ENCODE measurements at places on chromosomes 7 and 10.

DNA sequence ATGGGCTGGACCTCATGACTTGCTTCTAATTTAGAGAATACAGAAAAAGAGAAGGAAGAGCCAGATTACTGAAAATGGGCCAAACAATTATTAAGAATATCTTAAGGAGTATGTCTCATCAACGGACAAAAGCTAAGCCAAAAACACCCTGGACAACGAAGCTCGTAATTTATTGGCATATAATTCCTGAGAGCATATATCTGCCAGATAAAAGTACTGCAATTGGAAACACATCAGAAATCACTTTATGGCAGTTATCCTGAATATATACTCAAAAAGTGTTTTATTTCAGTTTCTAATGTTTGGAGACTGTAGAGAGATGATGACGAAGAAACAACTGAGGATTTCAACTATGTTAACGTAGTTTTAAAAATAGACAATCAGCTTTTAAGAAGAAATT, 211.8 kb downstream of the CSTF2T start:
- DNase-seq: no peak

- no peak for DNase-seq
Measured at GRCh38 chr10:66214721-66215404, 711.0 kb upstream of the LRRTM3 start.

DNA sequence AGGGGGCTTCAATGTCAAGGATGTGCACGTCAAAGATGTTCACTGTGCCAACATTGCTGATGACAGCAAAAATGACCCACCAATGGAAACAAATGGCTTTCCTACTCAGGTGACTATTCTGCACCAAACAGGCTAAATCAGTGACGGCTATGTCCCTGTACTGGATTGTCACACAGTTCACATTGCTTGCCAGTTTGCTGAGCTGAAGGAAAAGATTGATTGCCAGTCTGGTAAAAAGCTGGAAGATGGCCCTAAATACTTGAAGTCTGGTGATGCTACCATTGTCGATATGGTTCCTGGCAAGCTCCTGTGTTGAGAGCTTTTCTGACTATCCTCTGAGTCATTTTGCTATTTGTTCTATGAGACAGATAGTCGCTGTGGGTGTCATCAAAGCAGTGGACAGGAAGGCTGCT, 202.2 kb upstream of the ETV1 start:
- DNase-seq: no peak

GRCh38 chr10:75773231-75773780, 341.9 kb downstream of the LRMDA start:
- no peak for DNase-seq

- no peak for DNase-seq
Measured at GRCh38 chr10:58322072-58322834, 12.6 kb upstream of the UBE2D1 start.

Data from hippocampal formation (tissue), 2 donors.